ENCODE measurements at places on chromosomes 2 and 18.

DNA sequence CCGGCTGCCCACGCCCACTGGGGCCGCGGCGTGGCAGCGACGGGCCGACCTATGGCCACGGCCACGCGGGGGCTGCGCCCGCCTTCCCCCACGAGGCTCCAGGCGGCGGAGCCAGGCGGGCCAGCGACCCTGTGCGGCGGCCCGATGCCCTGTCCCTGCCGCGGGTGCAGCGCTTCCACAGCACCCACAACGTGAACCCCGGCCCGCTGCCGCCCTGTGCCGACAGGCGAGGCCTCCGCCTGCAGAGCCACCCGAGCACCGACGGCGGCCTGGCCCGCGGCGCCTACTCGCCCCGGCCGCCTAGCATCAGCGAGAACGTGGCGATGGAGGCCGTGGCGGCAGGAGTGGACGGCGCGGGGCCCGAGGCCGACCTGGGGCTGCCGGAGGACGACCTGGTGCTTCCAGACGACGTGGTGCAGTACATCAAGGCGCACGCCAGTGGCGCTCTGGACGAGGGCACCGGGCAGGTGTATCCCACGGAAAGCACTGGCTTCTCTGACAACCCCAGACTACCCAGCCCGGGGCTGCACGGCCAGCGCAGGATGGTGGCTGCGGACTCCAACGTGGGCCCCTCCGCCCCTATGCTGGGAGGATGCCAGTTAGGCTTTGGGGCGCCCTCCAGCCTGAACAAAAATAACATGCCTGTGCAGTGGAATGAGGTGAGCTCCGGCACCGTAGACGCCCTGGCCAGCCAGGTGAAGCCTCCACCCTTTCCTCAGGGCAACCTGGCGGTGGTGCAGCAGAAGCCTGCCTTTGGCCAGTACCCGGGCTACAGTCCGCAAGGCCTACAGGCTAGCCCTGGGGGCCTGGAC, 253.2 kb downstream of the GLI2 start:
- DNase-seq, result no peak

DNA sequence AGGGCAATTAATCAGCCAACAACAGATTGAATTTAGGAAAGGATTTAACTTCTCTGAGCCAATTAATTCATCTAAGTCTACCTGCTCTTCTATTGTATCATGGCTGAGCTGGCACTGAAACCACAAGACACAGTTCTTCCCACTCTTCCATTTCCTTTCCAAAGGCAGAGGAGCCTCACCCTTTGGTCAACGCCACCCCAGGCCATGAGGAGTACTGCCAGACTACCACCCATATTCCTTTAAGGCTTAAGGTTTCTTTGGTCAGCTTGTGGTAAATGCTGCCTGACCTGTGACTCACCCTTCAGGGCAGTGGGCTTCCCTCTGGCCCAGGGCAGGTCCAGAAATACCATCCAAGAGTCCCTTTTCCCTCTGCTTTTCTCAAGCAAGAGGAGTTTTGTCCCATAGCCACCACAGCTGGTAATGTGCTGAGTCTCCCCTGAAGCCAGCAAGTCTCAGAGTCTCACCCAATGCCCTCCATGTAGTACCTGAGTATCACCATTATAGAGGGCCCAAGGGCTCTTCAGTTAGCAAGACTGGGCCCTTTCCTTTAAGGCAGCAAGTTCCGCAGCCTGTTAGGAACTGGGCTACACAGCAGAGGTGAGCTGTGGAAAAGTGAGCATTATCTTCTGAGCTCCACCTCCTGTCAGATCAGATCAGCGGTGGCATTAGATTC, 900.5 kb upstream of the CRIM1 start:
- DNase-seq, result no peak

GRCh38 chr2:161416708-161417437, 776 bp downstream of the TBR1 start:
- no peak for DNase-seq

DNA sequence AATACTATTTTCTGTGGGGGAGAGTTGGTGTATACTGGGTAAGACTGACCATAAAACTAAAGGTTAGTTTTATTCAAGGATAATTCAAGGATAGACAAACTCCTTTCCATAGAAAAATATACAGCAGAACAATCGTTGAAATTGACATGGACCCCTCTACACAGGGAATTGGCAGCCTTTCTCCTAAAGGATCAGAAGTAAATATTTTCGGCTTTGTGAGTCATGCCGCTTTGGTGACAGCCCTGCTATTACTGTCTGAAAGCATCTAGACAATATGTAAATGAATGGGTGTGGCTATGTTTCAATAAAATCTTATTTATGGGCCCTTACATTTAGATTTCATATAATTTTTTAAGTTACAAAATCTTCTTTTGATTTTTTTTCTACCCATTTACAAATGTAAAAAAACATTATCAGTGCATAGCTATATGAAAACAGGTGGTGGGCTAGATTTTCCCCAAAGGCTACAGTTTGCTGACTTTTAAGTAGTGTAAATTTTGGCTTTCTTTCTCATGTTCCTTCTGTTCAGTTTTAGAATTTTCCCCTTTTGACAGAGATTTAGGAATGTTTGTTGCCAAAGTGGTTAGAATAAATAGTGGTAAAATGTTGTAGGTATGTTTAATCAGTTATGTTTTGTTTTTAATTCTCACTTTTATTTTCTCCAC, 270.6 kb downstream of the DCC start:
- DNase-seq, result no peak

- DNase-seq, result no peak
Observed at GRCh38 chr2:168212167-168212566, 35.2 kb downstream of the STK39 start.

- DNase-seq, result no peak
Observed at GRCh38 chr18:56173542-56174220, 464.7 kb downstream of the TXNL1 start.

DNA sequence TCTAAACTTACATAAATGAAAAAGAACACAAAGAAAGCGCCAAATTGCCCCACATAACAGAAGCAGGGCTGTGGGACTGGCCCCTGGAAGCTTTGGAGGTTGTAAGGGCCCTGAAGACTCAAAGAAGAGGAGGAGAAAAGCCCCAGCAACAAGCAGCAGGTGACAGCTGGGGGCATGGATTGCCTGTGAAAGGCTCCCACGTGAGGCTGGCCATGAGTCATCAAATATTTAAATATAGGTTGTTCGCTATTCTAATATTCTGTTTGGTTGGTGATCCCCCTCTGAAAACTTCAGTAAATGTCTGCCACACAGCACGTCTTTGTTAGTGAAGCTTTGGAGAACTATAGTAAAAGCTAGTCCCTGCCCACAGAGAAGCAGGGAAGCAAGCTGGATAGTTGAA, 132.4 kb downstream of the MREG start:
- DNase-seq, result no peak

DNA sequence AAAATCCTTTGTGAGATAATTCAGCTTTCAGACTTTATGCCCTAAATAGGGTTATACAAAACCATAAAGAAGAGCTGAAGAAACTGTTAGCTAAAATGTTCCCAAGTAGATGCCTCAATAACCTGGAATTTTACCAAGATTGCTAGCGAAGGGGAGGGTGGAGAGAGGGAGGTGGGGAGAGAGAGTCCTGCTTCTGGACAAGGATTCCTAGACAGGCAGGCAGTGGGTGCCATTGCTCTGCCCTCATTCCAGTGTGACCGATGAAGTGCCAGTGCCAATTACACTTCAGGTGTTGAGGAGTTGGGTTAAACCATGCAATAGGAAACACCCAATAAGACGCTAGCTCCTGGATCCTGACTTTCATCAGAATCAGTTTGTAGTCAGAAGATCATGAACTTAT, 18.1 kb downstream of the LAPTM4A start:
- no peak for DNase-seq

GRCh38 chr2:240424341-240425235, 10.9 kb upstream of the GPC1 start:
- no peak for DNase-seq

- no peak for DNase-seq
Observed at GRCh38 chr2:105397025-105397722, 1.7 kb downstream of the FHL2 start.

DNA sequence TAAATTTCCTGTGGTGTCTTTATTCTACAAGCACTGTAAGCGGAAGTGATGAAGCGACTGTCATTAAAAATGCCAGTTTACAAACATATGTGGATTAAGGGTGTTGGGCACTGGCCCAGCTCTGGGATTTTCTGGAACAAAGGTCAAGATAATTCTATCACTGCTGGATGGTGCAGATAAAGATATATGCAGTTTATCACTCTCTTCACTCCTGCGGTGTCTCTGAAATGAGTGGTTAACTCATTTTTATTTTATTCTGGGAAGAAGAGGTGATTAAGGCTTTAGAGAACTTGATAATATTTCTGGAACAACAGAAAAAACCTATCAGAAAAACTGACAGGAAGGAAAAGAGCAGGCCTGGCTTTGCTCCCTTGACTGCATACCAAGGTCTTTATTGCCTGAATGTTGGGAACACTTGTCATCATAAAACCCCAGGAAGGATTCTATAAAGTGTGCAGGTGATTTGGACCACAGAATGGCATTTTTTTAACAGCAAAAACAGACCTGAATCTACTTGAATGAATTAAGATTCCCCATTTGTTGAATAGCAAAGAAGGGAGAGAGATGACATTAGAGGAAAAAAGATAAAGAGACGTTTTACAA, 32.4 kb downstream of the ABCB11 start:
- DNase-seq, result no peak

- no peak for DNase-seq
Observed at GRCh38 chr2:153477636-153478288, 800 bp downstream of the RPRM start.

GRCh38 chr2:133415210-133415876, 152.9 kb downstream of the NCKAP5 start:
- DNase-seq, result no peak

- no peak for DNase-seq
Observed at GRCh38 chr2:159163930-159164329, 122.6 kb downstream of the WDSUB1 start.

DNA sequence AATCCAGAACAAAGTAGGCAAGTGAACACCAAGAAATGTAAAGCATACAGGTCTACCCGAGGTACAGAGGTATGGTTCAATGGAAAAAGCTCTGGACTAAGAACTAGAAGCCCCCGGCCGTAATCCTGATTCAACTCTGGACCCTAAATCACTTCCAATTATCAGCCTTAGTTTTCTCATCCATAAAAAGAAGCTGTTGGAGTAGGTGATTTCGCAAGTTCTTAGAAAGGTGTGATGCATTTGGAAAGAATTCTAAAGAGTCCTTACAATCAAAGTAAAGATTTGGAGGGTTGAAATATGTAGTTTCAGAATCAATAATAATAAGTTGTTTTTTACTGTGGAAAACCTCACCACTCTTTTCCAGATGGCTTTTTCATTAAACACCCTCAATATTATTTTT, 622.1 kb upstream of the ID2 start:
- DNase-seq, result no peak

DNA sequence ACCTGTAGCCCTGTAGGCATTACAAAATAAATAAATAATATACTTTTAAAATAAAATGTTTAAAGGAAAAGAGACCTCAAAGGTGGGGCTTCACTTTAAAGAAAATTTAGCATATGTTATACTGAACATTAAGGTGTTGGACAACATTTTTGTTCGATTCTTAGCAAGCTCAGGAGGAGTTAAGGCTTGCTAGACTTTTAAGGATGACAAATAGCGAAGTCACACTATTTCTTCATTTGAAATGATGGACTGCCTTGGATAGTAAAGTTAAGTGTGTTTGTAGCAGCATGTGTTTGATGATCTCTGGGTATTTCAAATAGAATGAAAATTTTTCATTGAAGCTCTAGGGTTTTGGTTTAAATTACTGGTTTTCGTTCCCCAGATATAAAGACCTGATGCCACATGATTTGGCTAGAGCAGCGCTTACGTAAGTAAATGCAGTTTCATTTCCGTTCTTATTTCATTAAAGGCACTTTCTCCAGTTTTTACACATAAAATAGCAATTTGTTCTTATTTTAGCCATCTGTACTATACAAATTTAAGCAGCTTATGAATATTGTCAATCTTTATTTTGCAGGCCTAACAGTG, 24.9 kb downstream of the HADHB start:
- DNase-seq, result no peak

GRCh38 chr2:125086313-125087184, 1061.5 kb downstream of the CNTNAP5 start:
- no peak for DNase-seq

- DNase-seq, result no peak
Observed at GRCh38 chr18:26741048-26741447, 124.5 kb downstream of the AQP4 start.

GRCh38 chr2:171483793-171484192, 38.5 kb upstream of the CYBRD1 start:
- DNase-seq, result no peak

DNA sequence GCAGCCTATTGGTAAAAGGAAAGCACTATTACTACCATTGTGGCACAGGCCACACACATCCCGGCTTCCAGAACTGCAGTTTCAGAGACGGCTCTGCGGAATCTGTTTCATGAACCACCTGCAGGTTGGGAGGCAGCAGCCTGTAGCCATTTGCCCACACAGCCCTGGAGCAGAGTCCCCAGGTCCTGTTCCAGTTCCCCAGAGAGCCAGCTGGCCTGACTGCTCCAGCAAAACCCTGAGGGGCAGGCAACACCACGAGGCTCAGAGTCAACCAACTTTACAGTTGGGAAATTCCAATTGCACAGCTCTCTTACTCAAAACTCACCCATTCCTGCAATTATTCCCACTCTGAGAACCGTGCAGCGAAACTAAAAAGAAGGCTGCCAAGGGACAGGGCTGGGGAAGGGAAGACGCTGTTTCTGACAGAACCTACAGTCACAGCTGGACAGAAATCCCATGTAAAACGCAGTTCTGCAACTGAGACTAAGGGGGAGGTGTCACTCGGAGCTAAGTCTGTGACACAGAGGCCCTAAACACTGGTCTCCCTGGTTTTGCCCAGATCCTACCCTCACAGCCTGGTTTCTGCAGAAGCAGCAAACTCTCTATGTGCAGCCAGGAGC, 219.4 kb downstream of the TMEM163 start:
- DNase-seq, result no peak

- no peak for DNase-seq
Observed at GRCh38 chr18:25102662-25103061, 249.3 kb downstream of the ZNF521 start.

DNA sequence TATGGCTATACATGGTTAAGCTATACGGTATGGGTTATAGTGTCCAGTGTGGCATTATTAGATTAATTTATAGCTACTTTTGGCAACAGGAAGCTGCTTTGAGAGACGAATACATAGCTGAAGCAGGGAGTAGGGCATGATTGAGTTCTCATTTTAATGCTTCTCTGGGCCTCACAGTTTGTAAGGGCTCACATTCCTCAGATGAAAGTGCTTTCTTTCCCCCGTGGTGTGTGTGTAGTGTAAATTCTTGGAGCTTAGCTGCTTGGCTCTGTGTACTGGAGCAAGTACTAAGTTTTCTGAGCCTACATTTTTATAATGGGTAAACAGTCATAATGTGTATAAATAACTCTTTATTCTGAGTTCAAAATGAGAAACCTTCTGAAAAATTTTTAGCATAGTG, 173.7 kb downstream of the PTPRM start:
- no peak for DNase-seq

- DNase-seq, result no peak
Observed at GRCh38 chr2:85988175-85988913, 99.6 kb upstream of the ST3GAL5 start.

DNA sequence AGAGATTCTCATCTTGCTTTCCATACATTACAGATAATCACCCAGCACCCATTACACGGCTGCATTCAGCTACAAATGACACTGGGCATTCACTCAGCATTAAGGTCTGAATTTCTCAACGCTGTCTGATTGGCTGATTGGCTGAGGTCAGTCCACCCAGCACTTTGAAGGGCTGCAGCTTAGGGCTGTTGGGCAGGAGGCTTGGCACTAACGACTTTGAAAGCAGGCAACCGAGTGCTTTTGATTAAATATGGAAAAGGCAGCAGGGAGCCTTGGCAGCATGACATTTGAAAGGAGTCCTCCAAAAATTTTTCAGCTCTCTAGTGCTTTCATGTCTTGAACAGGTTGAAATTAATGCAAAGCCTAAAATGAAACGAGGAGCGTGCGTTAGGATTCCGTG, 253.0 kb downstream of the DCDC2C start:
- no peak for DNase-seq

Data from T-cell (primary cell).